Sigmoid colon (tissue), 7 donors: ENCODE measurements at places on chromosomes 4 and X.

- no peak for DNase-seq
Observed at GRCh38 chrX:112766774-112767173, 73.9 kb downstream of the AMOT start.

GRCh38 chrX:14505648-14506047 is 23.7 kb upstream of the GLRA2 start:
- no peak for DNase-seq

DNA sequence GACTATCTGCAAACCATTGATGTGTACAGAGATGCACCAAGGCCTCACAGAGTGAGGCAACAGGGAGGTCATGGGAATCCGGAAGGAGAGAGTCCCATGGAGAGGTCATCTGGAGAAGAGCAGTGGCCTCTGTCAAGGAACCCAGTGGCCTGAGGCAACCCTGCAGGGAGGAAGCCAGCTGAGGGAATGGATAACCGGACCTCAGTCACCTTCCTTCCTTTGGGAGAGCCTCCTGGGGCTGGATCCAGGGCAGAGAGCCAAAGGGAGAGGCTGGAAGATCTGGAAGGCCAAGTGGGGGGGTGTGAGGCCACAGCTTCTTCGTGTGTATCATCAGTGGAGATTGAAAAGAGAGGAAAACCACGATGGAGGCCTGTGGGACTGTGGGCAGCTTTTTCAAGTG is 24.3 kb upstream of the CD38 start:
- peak; percentile 67 for DNase-seq

GRCh38 chr4:121535351-121535750 is 154.5 kb upstream of the QRFPR start:
- DNase-seq = no peak

GRCh38 chr4:1260418-1261106 is 11.6 kb upstream of the CTBP1 start:
- DNase-seq = no peak

- DNase-seq = no peak
Observed at GRCh38 chrX:32673193-32673592, 538.2 kb downstream of the DMD start.

GRCh38 chr4:12488672-12489071 is 995.5 kb downstream of the RAB28 start:
- no peak for DNase-seq

DNA sequence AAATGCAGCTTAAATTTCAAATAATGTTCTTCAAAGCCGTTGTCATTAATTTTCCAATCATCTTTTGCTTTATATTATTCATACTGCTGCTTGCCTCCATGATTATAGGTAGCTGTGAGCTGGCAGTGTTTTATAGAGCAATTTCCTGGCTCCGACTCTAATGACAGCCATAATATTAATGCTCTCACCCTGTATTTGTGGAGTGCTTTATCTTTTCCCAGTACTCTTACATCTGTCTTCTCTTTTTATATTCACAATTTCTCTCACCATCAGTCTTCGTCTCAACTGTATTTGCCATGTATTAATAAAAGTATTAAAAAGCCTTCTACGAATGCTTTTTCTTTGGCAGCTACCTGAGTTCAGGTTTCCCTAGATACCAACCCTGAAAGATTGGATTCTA is 21.0 kb downstream of the ATXN3L start:
- DNase-seq = no peak

DNA sequence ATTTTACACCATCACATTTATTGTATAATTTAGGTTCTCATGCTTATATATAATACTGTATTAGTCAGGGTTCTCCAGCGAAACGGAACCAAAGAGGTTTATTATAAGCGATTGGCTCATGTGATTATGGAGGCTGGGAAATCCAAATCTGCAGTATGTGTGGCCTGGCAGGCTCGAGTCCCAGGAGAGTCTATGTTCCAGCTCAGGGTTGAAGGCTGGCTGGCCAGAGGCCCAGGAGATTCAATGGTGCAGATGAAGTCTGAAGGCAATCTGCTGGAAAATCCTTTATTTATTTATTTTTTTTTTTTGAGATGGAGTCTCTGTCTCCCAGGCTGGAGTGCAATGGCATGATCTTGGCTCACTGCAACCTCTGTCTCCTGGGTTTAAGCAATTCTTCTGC is 63.0 kb upstream of the WDFY3 start:
- no peak for DNase-seq

GRCh38 chrX:115018040-115018647 is 728 bp upstream of the IL13RA2 start:
- no peak for DNase-seq

DNA sequence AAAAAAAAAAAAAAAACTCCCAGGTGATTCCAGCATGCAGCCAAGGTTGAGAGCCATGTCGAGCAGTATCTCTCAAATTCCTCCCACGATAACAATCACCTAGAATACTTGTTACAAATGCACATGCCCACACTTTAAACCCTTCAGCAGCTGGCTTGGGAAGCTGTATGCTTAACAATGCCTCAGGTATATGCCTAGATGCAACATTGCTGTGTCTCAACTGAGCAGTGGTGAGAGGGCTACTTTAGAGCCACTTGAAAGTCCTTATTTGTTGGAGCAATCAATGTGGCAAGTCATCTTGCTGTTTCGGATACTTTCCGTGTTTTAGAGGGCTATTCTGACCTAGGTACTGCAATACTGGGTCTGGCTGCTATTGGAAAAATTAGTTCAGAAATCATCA is 487.4 kb downstream of the INPP4B start:
- no peak for DNase-seq
